ENCODE measurements at places on chromosomes 13 and 19.

DNA sequence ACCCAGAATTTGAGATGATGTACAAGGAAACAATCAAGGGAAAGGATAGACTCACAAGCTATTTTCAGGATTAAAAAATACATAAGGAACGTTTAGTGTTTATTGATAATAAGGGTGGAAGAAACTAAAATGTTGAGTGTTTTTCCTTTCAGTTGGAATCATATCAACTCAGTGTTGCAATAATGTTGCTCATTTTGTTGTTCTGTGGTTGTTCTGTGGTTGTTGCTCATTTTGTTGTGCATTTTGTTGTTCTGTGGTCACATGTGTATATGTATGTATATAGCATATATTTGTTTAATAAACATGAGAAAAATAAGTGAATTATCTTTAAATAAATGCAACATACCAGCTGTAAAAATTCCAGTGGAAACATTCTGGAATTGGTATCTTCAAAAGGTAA, 262.4 kb upstream of the SPRY2 start:
- no peak for DNase-seq

DNA sequence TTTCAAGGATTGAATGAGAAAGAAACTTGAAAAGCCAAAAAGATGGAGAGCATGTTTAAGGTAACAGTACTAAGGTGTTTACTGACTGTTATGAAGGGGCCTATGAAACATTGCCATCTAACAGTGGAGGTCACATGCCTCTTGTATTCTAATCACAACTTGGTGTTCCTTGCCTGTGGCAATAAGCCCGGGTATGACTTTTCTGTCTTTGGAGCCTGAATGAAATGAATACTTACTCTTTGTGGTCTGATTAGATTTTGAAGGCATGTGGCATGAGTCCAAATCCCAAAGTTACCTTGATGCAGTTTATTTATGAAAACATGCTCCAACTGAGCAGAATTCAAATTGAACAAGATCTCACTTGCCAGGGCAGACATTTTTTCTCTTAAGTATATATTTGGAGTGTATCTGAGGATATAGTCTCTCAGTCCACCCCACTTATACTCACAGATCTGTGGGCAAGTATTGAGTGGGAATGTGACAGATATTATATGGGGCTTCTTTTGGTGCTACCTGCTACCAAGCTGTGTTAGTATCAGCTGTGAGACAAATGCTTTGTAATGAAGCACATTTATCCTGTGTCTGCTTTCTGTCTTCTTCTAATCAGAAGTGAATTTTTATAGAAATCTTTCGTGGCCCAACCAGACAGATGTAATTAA, 67.5 kb downstream of the B3GLCT start:
- DNase-seq: no peak

- DNase-seq: no peak
These were observed 39.9 kb downstream of the ZNF146 start for GRCh38 chr19:36254848-36255247.

GRCh38 chr19:2038284-2039088, 12.6 kb downstream of the MKNK2 start:
- no peak for DNase-seq

- DNase-seq: no peak
These were observed at the start of gene CDC34 for GRCh38 chr19:531753-532560. Gene CDC34 (plus strand): TSS chr19:531760. CDS start chr19:531932, 172 bp downstream.

DNA sequence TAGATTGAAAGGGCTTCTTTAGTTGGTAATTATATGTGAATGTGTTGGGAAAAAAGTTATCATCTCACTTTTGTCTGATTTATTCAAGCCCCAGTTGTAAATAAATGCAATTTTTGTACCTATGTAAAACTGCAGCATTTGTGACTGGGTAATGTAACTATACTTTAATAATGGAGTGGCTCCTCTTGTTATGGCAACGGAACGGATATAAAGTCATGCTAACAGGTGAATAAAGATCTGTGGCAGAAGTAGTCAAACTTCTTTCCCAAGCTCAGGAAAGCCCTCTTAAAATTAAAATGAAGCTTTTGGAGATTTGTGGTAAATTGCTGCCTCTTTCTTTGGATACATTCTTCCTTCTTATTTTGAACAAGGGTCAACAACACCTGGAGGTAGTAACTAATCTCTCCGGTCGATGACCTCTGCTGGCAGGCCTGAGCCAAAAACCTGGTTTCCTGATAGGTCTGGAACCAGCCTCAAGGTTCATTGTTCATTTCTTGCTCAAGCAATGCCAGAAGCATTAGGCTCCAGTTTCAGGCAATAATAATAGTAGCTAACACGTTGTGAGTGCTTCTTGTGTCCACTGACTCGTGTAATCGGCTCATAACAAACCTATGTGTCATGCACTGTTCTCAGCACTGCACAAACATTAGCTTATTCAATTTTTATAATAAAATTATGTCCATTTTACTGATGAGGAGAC, 313.4 kb upstream of the DACH1 start:
- no peak for DNase-seq

DNA sequence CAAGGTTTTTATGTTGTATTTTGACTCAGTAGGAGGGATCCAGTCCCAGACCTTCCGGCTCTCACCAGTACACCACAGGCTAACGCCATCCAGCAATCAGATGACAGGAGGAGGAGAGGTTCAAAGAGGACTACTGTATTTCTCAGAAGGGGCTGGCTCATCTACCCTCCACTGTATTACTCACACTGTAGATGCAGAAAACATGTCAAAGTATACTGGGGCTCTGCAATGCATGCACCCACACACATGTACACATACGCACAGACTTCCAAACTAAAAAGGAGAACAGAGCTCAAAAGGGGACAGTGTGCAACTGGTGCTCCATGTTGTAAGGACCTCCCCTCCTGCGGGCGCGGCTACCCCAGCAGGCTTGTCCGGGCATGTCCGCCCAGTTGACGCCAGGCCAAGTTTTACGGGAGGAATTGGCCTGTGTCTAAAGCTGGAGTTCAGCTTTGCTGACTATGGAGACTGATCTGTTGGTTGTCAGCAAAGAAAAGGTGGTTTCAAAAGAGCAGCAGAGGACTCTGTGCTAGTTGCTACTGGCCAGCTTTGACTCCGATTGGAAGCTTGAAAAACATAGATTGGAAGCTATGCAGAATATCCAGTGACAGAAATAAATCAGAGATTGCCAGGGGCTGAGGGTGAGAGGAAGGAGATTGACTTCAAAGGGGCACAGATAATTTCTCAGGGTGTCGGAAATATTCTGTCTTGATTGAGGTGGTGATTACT, 314.2 kb downstream of the DLEU7 start:
- DNase-seq: no peak

- no peak for DNase-seq
These were observed 10.9 kb downstream of the KCTD12 start for GRCh38 chr13:76875271-76875815.

DNA sequence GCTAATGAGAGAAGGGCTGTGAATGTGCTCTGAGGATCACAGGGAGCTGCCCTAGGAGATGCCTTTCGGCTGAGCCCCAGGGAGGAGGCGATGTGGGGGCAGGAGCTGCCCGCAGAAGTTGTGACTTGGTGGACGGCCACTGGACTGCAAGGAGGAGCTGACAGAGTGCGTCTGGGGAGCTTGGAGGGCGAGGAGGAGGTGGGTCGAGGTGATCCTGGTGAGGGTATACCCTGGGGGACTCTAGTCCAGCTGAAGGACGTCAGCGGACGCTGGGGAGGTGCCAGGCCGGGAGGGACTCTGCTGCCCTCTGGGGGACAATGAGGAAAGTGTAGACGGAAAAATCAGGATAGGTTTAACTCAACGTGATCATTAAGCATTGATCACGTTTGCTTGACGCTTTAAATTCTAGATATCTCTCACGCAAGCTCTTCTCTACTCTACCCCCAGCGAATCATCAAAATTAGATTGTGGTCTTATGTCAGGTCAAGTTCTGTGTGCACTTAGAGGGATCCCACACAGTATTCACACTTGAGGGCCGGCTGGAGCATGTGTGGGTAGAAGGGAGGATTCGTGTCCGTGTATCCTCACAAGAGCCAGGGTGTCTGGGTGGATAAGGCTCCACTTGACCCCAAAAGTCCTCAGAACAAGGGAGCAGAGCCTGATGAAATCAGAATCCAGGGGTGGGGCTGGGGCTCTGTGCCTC, 3.3 kb upstream of the CEACAM7 start:
- DNase-seq: peak; percentile 49

DNA sequence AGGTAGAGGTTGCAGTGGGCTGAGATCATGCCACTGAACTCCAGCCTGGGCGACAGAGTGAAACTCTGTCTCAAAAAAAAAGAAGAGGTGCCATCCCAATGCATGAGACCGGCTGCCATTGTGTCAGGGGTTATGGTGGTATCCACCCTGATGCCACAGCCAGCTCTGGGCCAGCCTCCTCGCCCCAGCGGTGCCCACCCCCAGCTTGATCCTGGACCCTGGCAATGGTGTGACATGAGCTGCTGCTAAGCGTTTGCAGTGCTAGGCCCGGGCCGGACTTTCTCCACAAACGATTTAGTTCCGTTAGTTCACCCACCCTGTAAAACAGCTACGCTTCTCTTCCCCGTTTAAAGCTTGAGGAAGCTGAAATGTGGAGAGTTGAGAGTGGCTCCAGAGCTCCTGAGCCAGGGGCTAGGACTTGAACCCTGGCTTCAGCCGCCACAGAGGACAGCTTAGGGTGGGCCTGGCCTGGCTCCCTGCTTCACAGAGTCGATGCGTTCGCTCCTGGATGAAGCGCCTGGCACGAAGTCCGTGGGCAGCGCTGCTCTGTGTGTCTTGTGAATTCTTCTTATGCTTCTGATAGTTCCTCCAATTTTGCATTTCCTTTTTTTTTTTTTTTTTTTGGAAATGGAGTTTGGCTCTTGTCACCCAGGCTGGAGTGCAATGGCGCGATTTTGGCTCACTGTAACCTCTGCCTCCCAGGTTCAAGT, 25.5 kb downstream of the NKPD1 start:
- no peak for DNase-seq

DNA sequence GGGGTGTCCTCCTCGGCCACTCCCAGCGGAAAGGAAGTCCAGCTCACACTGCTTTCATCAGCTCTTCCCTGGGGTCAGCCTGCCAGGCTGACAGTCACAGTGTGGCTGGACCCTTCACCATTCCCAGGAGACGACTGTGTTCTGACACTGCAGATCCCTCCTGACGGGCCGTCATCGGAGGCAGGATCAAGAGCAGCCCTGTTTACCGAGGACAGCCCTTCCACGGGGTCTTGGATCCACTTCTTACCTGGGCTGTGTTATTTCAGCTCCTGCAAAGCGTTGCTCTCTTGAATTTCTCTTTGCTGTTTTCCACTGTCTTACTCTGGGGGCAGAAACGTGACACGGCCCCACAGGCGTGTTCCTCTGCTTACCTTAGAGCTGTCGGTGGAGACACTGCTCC, 149.9 kb upstream of the SOX1 start:
- DNase-seq: no peak

DNA sequence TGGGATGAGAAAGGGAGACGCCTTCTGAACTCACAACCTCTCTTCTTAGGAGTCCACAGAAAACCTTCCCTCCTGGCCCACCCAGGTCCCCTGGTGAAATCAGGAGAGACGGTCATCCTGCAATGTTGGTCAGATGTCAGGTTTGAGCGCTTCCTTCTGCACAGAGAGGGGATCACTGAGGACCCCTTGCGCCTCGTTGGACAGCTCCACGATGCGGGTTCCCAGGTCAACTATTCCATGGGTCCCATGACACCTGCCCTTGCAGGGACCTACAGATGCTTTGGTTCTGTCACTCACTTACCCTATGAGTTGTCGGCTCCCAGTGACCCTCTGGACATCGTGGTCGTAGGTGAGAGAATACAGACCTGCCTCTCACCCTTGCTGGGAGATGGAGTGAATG, 3.3 kb downstream of the KIR3DL3 start:
- no peak for DNase-seq

- DNase-seq: peak; percentile 76
These were observed 22.3 kb upstream of the XPO4 start for GRCh38 chr13:20924758-20925394.

DNA sequence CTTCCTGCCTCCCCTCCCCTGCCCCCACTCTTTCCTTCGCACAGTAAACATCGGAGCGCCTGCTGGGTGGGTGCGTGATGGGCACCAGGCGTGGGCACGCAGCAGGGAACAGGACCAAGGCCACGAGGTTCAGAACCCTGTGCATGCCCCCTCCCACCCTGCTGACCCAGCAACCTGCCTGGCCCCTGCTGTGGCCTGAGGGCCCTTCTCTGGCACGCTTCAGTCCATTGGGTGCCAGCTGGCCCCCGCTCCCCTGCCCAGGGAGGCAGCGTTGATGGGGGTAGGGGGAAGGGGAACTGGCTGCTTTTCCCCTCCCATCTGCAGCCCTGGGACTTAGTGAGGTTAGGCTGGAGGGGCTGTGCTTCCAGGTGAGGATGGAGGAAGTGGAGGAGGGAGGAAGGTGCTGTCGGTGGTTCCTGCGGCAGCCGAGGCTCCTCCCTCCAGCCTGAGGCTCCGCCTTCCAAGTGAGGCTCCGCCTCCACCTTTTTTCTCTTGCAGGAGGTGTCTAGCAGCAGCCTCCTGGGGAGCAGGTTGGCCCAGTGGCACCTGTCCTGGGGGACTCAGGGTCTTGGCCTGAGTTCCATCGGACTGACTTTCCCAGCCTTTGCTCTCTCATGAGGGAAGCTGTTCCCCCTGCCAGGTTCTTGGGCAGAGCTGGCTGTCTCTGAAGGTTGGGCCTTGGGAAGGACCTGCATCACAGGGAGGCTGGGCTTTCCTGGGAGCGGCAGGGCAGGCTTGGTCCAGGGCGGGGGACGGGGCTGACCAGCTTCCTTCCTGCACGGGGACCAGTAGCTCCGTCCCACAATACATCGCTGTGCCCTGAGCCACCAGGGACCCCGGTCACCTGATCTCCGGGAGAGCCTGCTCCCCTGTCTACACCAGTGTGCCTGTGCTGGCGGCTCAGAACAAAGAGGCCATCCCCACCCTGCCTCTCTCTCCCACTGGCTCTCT, 7.3 kb downstream of the PIAS4 start:
- DNase-seq: no peak

DNA sequence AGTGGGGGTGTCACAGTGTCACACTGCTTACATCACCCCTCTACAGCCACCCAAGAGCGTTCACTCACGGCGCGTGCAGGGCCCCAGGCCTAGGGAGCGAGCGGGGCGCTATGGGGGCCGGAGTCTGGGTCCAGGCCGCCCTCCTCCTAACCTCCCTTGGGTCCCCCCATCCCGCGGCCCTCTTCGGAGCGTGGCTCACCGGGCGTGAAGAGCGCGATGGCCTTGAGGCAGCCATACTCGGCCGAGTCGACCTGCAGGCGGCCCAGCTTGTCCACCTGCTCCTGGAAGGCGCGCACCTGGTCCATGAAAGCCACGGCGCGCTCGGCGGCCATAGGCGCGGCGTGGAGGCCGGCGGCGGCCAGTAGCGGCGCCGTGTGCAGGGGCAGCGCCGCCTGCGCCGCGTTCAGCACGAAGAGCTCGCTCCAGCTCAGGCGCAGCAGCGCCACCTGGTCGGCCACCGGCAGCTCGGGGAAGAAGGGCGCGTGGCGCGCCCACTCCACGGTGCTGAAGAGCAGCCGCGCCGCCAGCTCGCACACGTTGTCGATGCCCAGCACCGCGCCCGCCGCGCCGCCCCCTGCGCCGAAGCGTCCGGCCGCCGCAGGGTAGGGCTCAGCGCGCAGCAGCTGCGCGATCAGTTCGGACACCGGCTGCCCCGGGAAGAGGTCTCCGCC, 9.4 kb downstream of the OCEL1 start:
- peak; percentile 91 for DNase-seq

GRCh38 chr13:33213024-33213768, 72.4 kb downstream of the STARD13 start:
- DNase-seq: no peak

GRCh38 chr13:97018029-97018819, 23.9 kb upstream of the OXGR1 start:
- DNase-seq: peak; percentile 76

- DNase-seq: peak; percentile 40
These were observed 2.1 kb downstream of the TEX30 start for GRCh38 chr13:102771298-102772041.

- peak; percentile 67 for DNase-seq
These were observed 3.7 kb upstream of the CSNK1A1L start for GRCh38 chr13:37109051-37109678.

Data from OCI-M1 (cell line).